ENCODE measurements at places on chromosomes 6 and 20. TPM values are rescaled to one million over a fixed set of nuclear protein-coding genes. Genes with fewer than 3 reads are reported as not detected.

DNA sequence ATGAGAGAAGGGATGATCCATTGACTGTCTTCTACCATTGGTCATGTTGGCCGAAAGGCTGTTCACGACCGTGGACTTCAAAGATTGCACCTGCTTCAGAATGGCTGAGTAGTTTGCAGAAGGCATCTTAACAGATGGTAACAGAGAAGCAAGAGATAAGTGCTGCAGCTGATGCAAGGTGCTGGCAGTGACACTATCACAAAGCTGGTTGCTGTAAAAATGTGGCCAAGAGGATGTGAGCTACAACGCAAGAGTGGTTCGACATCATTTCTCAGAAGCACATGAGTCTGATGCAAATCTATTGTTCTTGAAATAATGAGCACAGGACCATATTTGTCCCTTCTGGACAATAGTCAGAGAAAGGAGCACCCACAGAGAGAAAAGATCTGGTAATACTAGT is 27.0 kb upstream of the ANKEF1 start:
- DNase-seq, result no peak

DNA sequence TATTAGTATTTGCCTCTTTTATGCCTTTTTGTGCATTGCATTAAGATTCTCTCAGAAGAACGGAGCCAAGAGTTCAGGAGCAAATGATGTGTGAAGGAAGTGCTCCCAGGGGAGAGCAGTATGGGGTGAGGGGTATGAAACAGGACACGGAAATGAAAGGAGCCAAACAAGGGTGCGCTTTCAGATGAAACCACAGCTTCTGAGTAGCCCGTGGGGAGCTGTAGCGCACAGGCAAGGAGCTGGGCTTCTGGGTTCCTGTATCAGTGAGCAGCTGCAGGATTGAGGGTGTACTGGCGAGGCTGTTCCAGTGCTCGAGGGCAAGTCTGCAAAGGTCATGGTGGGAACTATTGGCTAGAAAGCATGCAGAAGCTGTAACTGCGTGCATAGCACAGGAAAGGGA is 25.4 kb downstream of the ANKEF1 start:
- DNase-seq, result no peak

DNA sequence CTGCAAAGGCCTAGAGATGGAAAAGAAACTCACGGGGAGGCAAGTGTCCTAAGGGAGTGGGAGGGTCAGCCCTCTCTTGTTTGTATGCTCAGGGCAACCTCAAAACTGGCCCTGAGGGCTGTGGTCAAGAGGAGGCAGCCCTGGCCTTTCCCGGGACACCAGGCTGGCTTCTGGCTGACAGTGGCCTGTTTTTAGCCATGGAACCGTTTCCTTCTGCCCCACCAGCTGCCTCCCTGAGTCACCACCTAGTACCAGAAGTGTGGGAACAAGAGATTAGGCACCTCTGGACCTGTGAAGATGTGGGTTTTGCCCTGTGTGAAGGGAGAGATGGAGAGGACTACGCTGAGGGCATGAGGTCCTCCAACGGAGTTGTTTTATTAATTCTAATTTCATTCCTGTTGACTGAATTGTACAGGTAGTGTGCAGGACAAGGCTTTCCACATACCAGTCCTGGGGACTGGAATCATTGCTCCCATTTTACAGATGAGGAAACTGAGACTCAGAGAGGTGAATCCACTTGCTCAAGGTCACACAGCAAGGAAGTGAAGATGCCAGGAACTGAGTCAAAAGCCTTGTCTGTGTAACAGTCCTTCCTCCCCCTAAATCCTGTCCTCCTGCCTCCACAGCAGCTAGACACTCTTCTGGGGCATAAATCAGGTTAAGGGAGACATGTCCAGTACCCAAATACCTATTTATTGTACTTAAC is 5.5 kb downstream of the FOXS1 start:
- no peak for DNase-seq

DNA sequence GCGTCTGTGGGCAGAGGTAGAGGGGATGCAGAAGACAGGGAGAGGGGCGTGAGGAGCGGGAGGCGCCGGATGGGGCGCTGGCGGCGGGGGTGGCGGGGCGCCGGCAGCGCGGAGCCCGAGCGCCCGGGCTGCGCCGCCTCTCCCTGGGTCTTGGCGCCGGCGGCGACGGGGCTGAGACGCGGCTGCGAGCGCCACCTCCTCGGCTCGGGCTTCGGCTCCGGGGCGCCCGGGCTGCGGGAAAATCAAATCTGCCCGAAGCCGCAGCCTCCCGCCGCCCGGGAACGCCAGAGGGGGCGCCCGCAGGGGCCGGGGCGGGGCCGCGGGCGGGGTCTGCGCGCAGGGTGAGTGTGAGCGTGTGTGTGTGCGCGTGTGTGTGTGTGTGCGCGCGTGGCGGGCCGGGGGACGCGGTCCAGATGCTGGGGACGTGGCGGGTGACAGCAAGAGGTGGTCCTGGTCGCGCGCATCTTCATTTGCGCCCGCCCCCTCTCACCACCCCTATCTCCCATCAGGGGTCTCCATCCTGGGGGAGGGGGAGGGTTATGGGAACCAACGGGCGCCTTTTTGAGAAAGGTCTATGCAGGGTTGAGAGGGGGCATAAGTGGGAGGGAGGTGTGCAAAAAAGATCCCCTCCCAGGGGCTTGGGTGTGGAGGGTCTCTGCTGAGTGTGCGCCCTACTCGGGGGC is 646 bp upstream of the CPNE5 start:
- peak; percentile 43 for DNase-seq

PPIL6 gene
- not detected for total RNA-seq

TRIM40 gene
- not detected for total RNA-seq

VGLL2 gene
- not detected for total RNA-seq
